ENCODE measurements at places on chromosomes 2 and 18.
A peak's percentile ranks its signal among the peaks of the same experiment; 100 is the strongest.

DNA sequence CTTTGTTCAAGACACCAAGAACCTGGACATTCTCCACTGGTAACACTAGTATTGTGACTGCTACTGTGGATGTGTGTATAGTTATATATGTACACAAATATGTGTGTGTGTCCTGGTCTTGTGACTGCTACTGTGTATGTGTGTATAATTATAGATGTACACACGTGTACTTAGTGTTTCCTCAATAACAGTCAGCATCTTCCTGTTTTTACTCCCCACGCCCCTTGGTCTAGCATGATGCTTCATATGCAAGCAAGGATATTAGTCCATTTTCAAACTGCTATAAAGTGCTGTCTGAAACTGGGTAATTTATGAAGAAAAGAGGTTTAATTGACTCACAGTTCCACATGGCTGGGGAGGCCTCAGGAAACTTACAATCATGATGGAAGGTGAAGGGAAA, 802.7 kb downstream of the RNF144A start:
- no peak for DNase-seq

- no peak for DNase-seq
These were observed 21.1 kb upstream of the GALNT5 start for GRCh38 chr2:157236404-157236803.

DNA sequence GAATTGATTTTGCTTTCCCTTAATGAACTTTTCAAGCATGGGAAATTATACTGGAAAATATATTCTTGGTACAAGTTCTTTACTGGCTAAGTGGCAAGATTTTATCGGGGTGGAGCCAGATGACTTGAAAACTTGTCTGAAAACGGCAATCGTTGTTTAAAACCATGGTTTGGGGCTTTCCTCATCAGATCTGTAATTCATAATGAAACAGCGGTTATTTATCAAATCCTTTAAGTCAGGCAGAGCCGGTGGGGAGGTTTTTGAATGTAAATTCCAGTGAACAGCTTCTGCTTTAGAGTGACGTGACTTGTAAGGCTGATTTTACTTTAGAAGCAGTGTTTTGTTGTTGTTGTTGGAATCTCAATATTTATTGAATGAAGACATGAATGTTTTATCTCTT, 2.6 kb downstream of the SEC11C start:
- no peak for DNase-seq

GRCh38 chr2:167187049-167187727, 298.9 kb downstream of the XIRP2 start:
- DNase-seq, result no peak

GRCh38 chr18:24915547-24915946, 436.4 kb downstream of the ZNF521 start:
- peak; percentile 51 for DNase-seq

DNA sequence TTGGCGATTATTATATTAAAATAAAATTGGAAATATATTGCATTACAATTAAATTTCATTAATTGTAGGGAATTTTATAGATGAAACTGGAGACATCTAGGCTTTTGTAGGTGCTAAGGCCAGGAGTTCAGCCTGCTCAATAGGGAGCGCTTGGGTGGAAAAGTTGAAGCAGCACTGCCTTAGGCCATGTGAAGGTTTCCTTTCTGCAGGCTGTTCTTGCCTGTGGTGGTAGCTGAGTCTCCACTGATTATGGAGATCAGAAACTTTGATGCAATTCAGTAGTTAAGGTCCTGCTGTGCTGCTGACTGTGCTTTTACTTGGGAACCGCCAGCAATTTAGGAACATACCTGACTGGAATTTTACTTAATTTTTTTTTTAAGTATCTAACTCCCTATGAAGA, 179.9 kb upstream of the BOD1L2 start:
- DNase-seq, result no peak

DNA sequence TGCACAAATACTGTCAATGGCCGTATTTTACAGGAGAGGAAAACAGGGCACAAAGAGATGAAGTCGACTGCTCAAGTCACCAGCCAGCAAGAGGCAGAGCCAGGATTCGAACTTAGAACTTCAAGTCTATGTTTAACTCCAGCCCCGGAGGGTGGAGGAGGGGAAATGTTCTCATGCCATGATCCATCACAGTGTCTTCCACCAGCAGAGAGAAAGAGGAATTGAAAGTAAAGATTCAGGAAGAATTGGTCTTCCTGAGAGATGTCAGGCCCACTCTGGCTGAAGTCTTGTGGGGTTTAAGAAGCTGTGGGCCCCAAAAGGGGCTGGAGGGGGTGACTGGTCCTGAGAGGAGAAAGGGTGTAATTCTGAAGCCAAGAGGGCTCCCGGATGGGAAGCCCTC, 260.0 kb downstream of the TNS1 start:
- no peak for DNase-seq

GRCh38 chr18:38887671-38888020, 1322.0 kb upstream of the CELF4 start:
- no peak for DNase-seq

DNA sequence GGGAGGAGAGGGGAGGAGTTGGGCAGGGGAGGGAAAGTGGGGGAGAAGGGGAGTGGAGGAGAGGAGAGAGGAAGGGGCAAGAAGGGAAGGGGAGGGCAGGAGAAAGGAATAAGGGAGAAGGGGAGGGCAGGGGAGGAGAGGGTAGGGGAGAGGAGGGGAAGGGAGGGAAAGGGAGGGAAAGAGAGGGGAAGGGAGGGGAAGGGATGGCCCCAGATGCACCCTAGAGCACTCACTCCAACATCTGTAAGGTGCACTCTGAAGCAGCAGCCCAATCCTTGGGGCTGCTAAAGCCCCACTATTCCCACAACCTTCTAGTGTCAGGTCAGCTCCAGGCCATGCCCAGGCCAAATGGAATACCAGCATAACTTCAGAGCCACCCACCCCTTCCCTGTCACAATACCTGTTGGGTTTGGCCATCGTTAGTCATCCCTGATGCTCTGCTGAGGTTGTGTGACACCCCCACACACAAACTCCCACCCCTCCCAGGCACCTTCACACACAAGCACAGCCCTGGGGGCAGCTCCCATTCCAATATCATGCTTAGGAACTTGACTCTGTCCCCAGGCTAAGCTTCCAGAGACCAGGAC, 55.7 kb upstream of the PKDCC start:
- no peak for DNase-seq

GRCh38 chr2:17544256-17544655, 3.8 kb downstream of the VSNL1 start:
- peak; percentile 5 for DNase-seq

- no peak for DNase-seq
These were observed 2.2 kb downstream of the NEDD4L start for GRCh38 chr18:58046093-58046793.

DNA sequence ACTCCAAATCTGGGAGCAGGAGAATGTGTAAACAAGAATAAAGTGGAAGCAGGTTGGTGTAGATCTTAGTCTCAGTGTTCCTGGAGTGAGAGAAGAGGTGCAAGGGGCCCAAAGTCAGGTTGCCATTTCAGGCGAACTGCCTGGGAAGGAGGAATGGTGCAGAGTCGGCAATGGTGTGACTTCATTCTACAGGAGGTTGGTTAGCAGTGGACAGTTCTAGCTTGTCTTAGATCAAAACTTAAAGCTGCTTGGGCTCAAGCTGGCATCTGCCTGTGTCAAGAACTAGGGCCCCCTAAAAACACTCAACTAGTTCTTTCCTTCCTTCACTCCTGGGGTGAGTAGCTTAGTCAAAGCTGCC, 3.5 kb downstream of the STK16 start:
- no peak for DNase-seq

- DNase-seq, result no peak
These were observed 55.9 kb upstream of the CREB1 start for GRCh38 chr2:207473931-207474235.
